Stimulated activated CD4-positive, alpha-beta T cell treated with anti-CD3 and anti-CD28 coated beads, Interleukin-2, amount 100 ng/mL, for 48 hours (primary cell): ENCODE measurements at places on chromosomes 16 and 17.
A peak's percentile ranks its signal among the peaks of the same experiment; 100 is the strongest.

- no peak for DNase-seq
Observed at GRCh38 chr17:39094607-39095308, 56.7 kb downstream of the PLXDC1 start.

DNA sequence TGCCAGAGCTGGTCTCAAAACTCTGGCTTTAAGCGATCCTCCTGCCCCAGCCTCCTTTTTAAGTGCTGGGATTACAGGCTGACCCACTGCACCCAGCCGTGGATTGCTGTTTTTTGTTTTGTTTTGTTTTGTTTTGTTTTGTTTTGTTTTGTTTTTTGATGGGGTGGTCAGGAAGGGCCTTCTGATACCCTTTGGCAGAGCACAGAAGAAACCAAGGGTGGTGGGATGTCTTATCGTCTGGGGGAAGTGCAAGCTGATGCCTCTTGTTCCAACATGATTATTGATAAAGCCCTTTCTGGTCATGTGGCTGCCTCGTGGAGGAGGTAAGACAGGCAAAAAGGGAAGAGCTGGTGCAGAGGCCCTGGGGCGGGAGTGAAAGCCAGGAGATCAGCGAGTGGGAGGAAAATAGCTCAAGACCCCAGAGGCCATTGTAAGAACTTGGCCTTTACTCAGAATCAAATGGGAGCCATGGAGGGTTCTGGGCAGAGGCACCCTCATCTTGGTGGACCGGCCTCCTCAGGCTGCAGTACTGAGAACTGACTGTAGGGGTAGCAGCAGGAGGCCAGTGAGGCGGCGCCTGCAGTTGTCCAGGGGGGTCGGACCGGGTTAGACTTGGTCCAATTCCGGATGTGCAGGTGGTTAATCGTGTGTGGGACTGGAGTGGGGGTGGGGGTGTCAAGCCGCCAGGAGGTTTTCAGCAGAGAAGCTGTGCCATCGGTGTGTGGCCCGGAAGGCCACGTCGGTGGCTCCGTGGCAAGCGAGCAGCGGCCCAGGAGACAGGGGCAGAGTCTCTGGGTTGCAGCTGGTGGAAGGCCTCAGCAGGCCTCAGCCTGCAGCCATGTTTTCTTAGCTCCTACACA lies 84.4 kb upstream of the GSE1 start:
- peak; percentile 29 for DNase-seq

GRCh38 chr17:58402679-58403078 lies 14.7 kb downstream of the RNF43 start:
- DNase-seq: no peak

GRCh38 chr17:36877771-36878170 lies 59.5 kb upstream of the LHX1 start:
- no peak for DNase-seq

DNA sequence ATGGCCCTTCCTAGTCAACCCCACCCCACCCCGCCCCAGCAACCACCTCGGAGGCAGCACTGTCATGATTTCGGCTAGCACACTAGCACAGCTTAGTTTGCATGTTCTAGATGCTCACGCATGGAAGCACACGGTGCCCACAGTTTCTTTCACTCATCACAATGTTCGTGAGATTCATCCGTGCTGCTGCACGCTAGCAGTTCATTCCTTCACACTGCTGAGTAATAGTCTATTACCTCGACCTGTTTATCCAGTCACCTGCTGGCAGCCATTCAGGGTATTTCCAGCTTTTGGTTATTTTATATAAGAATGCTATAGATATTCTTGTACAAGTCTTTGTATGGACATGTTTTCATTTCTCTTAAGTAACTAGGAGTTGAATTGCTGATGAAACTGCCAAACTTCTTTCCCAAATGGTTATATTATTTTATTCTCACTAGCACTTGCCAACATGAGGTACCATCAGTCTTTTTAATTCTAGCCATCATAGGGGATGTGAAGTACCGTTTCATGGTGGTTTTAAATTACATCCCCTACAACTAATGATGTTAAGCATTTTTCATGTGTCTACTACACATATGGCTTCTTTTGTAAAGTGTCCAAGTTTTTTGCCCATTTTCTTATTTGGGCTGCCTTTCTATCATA lies 75.7 kb downstream of the CYTH1 start:
- no peak for DNase-seq

DNA sequence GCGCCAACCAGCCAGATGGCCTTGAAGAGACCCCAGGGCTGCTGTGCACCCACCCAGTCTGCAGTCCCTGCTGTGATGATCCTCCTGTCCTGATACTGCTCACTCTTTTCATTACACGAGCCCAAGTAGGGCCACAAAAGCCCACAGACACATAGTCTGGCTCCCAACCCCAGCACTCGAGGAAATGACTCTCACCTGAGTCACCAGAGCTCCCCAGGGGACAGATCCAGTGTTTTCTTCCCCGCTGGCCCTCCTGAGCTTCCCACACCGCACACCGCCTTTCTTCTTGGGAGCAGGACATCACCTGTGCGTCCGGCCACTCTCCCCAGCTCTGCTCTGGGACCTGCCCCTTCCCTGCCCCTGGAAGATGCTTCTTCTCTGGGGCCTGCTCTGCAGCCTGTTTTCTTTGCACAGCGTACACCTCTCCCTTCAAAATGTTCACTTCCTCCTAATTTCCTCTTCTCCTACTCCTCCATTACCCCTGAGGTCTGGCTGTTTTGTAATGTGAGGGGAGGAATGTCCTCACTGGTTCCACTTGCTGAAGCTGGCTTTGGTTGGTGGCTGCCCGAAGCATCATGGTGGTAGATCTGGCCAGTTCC lies 2.0 kb upstream of the SCN4A start:
- DNase-seq: no peak

GRCh38 chr17:55443904-55444303 lies 22.3 kb upstream of the MMD start:
- DNase-seq: no peak
